Stimulated activated CD8-positive, alpha-beta memory T cell treated with anti-CD3 and anti-CD28 coated beads, Interleukin-4, amount 100 ng/mL, for 4 hours (primary cell): ENCODE measurements at places on chromosomes 6 and 20.

GRCh38 chr20:58267389-58268215 is 39.1 kb upstream of the ANKRD60 start:
- no peak for DNase-seq

DNA sequence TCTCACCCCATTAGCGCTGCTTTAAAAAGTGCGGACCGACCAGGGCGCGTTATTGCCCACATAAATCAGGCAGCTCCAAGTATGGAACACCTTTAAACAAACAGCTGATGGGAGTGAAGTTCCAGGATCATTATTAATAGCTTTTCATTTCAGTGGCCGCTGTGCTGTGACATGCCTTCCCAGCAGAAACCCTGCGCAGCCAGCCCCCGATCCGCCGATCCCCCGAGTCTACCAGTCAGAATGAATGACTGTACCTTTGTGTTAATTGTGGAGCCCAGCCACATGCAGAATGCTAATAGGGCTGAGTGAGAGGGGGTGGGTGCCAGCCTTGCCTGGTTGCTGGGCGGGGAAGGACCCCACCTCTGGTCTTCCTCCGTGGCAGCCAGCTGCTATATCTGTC is 21.9 kb downstream of the CDH22 start:
- no peak for DNase-seq

GRCh38 chr6:15417811-15418210 is 171.9 kb downstream of the JARID2 start:
- DNase-seq = no peak

DNA sequence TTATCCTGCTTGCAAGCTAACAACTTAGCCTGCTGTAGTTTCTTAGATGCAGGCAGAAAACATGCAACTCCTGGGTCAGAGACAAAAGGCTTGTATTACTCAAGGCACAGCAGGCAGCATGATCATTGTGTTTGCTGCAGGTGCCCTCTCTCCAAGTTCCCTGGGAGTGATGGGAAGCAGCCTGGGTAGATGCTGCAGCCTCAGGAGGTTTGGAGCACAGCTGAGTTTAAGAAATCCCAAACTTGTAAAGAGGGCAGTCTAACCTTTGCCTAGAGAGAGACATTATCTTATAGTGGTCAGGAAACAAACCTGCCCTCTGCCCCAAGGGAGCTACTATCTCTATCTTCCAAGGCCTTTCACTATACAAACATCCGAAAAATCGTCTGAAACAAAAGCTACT is 61.1 kb downstream of the PFDN4 start:
- DNase-seq = no peak

DNA sequence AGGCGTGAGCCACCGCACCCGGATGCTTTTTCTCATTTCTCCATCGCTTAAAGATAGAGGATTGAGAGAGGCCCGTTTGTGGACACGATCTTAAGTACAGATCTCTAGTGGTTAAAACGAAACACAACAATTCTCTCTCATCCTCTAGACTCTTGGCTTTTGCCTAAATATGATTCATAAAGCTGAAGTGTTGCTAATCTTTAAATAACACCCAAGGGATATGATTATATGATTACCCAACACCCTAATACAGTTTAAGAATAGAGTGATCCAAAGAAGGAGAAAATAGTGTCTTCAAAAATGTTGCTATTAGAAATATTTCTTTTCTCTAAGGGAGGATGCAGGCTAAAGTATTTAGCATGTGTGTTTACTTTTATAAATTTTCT is 50.4 kb downstream of the MTHFD1L start:
- DNase-seq = no peak

DNA sequence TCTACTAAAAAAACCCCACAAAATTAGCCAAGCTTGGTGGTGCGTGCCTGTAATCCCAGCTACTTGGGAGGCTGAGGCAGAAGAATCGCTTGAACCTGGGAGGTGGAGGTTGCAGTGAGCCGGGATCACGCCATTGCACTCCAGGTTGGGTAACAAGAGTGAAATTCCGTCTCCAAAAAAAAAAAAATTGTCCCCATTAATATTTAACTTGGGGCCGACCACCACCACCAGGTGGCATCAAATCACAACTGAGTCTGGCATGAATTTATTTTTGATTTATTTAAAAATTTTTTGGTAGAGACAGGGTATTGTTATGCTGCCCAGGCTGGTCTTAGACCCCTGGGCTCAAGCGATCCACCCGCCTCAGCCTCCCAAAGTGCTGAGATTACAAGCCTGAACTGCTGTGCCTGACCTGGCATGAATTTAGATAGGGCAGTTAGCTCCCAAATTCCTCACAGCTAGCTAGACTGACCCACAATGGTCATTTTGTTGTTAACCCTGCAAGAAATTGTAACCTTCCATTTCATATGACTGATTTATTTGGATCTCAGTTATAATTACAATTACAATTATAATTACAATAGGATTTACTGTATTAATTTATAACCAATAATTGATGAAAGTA is 17.1 kb upstream of the BEND3 start:
- no peak for DNase-seq

DNA sequence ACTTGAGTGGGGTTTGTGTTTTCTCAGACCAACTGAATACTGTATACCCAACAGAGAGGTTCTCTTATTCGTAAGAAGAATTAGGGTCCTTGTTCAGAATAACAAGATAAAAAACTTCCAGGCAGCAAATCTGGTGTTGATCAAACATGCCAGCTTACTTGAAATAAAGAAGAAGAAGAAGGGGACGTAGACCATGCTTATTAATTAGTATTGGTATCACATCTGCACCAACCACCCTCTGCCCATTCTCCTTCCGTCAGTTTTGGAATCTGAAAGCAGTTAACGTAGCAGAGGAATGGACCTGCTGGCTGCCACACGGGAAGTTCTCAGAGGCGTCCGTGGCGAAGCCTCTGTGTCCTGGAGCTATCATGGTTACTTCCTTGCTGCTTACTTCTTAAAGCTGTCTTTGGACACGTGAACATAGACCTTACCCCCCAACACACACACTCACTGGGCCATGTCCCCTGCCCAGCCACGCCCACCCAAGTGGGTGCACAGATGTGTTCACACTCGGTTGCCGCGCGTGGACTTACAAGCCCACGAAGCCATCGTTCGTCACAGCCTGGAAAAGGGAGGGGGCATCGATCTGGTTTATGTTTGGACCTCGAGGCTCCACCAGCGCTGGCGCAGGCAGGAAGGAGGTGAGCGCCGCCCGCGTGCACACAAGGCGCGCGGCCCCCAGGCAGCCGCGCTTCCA is 4.1 kb upstream of the DLL1 start:
- no peak for DNase-seq

DNA sequence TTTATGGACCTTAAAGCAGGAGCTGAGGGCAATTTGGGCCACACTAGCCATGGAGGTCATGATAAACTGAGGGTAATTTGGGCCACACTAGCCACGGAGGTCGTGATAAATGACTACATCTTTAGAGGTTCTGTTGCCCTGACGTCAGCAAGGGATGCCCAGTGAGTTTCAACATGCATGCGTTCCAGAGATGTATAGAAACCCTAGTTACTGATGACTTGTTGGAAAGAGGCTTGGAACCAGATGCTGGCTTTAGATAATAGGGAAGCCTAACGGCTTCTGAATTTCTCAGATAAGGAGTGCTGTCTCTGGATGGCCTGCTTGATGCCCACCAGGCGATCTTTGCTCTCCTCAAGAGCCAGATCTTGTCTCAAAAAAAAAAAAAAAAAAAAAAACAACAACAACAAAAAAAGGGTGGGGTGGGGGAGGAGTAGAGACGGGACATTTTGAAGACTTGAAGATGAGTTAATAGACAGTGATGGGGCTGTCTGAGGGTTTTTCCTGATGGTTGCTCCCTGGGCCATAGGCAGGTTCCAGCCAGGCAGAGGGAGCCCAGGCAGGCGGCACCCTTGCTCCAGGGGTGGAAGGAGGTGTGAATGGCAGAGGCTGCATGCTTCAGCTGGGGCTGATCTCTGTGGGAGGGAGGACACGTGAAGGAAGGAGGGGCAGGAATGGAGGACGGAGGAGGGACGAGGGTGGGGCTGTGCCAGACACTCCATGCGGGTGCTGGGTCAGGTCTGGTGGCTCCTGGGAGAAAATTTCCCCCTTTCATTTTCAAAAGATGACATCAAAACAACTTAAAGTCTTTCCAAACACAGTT is 27.0 kb upstream of the FRMD1 start:
- no peak for DNase-seq

GRCh38 chr20:36497856-36498255 is 43.5 kb upstream of the MYL9 start:
- no peak for DNase-seq

GRCh38 chr6:127420556-127420955 is 38.6 kb downstream of the KIAA0408 start:
- DNase-seq = peak; percentile 67

DNA sequence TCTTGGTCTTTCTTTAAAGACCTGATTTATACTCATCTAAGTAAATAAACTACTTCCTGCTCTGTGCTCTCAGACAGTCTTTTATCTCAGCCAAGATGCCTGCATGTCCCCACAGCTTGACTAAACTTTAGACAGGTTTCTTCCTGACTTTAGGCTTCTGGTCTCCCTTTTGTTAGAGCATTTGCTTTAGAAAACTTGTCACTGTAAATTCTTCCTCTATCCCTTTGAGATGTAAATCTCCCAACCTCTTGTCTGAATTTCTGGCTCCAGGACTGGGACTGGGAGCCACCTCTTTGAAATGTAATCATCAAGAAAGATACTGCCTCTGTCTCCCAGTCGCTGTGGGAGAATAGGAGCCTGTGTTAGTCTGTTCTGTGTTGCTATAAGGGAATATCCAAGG is 739.9 kb downstream of the C6orf118 start:
- DNase-seq = no peak

DNA sequence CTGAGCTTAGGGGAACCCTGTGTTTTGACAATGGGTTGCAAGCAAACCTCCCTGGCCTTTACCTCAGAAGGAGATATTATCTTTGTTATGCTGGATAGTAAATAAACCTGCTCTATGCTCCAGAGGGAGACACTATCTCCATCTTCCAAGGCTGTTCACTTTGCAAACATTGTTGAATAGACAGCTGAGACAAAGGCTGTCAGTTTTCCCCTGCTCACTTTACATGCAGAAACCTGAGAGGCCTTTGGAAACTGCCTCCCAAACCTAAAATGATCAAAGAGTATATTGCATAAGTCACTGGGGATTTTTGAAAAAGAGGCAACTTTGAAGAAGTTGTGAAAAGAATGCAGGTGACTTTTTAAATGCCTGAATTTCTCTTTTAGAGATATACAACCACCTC is 61.6 kb downstream of the MRAP2 start:
- no peak for DNase-seq

DNA sequence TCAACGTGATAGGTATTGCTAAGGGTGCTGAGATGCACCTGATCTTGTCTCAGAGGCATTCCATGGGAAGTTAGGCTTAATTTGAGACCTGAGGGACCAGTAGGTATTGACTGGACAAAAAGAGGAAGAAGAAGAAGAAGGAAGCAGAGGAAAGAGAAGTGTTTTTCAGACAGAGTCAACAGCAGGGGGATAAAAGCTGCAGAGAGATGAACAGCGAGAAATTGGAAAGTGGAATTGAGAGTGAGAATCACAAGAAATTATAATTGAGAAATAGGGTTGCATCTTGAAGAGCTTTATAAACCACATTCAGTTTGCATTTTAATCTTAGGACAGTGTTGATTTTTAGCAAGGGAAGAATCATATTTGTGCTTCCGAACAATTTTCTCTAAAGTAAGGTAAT is 254.0 kb downstream of the CD83 start:
- no peak for DNase-seq

DNA sequence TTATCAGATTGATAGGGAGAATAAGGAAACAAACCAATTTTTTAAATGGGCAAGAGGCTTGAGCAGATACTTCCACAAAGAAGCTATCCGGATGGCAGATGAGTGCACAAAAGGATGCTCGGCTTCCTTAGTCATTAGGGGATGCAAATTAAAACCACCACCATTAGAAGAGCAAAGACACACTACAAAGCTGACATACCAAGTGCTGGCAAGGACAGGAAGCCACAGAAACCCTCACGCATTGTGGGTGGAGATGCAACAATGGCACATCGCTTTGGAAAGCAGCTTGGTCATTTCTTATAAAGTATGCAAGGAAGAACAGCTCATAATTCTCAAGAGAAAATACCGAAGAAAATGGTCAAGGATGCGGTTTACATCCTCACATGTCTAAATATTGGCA is 19.8 kb downstream of the BFSP1 start:
- DNase-seq = no peak

- no peak for DNase-seq
These were observed 32.6 kb downstream of the ELOVL5 start for GRCh38 chr6:53316142-53316541.

DNA sequence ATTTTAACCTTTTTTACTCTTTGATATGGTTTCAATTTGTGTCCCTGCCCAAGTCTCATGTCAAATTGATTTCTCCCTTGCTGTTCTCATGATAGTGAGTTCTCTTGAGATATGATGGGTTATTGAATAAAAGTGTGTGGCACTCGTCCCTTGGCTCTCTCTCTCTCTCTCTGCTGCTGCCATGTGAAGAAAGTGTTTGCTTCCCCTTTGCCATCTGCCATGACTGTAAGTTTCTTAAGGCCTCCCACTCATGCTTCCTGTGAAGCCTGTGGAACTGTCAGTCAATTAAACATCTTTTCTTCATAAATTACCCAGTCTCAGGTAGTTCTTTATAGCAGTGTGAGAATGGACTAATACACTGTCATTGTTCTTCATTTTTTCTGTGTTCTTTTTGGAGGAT is 48.5 kb downstream of the LIN28B start:
- no peak for DNase-seq

- DNase-seq = no peak
These were observed 102.6 kb downstream of the IBTK start for GRCh38 chr6:82144852-82145340.

- no peak for DNase-seq
These were observed 68.0 kb downstream of the OTOR start for GRCh38 chr20:16816192-16816591.

DNA sequence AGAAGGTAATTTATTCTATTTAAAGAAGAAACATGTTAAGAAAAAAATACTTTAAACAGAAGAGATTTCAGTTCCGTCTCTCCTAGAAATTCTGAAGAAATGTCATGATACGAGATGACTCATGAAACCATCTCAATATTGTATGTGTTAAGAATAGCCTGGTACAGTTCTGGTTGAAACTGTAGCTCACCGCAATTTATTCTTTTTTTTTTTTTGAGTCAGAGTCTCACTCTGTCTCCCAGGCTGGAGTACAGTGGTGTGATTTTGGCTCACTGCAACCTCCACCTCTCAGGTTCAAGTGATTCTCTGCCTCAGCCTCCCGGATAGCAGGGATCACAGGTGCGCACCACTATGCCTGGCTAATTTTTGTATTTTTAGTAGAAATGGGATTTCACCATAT is 103.3 kb downstream of the ARHGAP18 start:
- DNase-seq = no peak
